ENCODE measurements at places on chromosomes 6 and 20.
A peak's percentile ranks its signal among the peaks of the same experiment; 100 is the strongest.

- DNase-seq, result no peak
These were observed 13.0 kb downstream of the SERPINB6 start for GRCh38 chr6:2958331-2958711.

DNA sequence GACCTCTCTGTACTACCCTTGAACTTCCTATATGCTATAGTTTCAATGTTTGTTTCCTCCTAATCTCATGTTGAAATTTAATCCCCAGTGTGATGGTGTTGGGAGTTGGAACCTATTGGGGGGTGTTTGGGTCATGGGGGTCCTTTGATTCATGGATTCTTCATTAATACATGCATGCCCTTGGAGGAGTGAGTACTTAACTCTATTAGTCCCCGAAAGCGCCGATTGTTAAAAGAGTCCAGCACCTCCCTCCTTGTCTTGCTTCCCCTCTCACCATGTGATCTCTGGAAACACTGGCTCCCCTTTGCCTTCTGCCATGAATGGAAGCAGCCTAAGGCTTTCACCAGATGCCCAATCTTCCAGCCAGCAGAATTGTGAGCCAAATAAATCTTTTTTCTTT is 31.7 kb downstream of the NCR2 start:
- DNase-seq, result no peak

- peak; percentile 70 for DNase-seq
These were observed 17.3 kb upstream of the TRIM27 start for GRCh38 chr6:28940858-28941683.

DNA sequence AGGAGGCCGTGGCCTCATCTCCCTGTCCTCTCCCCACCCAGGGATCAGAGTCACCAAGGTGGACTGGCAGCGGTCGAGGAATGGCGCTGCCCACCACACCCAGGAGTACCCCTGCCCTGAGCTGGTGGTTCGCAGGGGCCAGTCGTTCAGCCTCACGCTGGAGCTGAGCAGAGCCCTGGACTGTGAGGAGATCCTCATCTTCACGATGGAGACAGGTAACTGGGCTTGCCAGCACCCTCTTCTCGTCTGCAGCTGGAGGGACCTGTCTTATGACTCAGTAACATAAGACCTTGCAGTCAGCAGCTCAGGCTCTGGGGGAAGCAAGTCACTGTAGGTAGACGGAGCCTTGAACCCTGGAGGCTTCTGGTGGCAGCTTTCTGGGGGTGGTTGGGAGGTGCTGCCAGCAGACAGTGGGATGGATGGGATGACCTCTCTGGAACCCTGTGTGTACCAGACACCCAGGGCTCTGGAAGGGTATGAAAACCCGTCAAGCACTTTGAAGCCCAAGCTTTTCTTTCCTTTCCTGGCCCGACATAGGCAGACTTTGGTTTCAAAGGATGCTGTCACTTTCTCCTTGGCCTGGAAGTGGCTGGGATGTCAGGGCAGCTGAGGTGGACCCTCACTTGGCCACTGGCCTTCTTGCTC is 13.8 kb downstream of the TGM6 start:
- no peak for DNase-seq

DNA sequence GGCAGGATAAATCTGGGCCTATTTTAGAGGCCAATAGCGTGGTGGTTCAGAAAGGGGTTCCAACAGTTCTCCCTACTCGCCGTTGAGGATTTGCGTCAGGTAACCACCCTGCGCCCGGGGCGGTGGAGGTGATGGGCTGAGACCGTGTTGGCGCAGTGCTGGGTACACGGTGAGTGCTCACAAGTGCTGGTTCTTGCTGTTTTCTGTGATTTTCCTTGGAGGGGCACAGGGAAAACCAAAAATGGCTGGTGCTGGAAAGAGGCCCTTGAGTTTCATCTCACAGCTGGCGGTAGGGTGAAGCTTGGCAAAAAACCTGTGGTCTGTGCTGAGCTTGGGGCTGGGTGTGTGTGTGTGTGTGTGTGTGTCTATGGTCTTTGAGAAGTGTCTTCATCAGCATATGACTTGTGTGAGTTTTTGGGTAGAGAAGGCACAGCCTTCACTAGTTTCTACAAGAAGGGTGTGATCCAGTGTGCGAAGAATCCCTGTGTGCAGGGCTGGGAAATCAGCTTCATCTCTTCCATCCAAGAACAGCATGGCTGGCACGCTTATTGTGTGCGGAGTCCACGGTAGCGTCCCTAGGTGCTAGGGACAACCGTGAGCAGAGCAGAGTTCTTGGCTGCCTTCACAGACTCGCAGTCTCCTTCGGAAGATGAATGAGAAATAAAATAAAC is 35.3 kb upstream of the SCRT2 start:
- DNase-seq, result no peak

DNA sequence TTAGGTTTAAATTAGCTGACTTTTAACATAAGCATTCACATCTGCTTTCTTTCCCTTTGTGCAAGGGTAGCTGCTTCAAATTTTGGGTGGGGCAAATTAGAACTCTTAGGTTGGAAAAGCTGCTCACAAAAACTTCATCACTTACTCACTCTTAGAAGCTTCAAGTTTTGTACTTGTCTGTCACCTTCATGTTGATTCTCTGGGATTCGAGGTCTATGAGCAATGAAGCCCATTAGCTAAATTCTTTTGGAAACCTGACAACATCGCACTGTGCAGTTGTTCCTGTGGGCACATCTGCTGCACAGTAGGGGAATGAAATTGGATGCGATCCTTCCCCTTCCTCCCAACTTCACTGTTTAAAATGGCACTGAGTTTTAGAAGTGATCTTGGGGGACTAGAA is 156.1 kb downstream of the UBE3D start:
- DNase-seq, result no peak

DNA sequence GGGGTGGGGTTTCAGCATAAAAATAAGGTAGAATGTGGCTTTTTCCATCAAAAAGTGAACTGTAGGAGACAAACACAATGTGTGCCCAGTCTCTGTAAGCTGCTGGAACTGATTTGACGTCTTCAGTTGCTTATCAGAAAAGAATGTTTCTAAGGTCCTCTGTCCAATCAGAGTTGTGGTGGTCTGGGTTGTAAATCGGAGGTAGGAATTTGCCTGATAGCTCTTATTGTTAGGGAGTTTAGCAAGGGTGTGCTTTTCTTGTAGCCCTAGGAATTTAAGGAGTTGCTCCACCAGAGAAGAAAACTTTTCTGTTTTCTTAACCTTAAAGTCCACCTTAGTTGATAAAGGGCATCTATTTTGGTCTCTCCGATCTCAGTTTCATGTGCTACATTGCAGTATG is 10.4 kb upstream of the SSTR4 start:
- DNase-seq, result no peak

GRCh38 chr6:1995636-1996035 is 249.8 kb downstream of the GMDS start:
- no peak for DNase-seq

DNA sequence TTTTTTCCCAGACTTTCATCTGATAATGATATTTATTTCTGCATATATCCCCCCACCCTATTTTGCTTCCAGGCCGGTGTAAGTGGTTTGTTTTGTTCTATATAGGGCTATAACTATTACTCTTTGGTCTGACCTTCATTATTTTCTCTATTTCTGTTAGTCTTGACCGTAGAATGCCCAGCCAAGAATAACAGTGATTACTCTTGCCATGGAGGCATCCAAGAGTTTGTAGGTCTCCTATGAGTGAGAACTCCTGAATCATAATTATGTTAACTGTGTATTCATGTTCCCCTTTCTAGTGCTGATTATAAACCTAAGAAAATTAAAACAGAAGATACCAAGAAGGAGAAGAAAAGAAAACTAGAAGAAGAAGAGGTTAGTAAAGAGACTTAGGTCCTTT is 52.2 kb downstream of the TOP1 start:
- no peak for DNase-seq

GRCh38 chr6:134315189-134315588 is 2.7 kb downstream of the SGK1 start:
- DNase-seq, result no peak

DNA sequence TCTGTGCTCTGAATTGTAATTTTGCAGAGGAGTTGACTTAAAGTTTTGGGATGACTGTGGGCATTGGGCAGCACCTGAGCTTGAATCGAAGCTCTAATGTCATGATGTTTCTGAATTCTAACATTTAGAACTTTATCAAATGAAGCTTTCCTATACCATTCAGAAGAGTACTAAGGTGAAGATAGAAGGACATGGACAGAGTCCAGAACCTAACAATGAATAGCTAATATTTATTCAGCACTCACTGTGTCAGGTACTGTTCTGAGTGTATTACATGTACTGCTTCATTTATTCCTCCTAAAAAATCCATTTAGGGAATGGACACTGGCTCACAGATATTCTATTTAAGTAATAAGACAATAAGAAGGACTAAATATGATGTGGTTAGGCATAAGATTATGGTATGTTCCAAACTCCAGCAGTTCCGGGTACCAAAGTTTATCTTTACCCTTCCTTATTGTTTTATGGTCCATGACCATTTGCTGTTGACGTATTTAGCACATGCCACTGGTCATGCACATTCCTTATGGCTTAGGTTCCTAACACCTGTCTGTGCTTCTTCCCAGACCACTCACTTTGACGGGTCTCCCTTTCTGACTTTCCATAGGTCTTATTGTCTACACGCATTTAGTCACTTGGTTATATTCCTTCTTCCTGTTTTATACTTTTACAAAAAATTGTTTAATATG is 20.3 kb downstream of the BCKDHB start:
- no peak for DNase-seq

DNA sequence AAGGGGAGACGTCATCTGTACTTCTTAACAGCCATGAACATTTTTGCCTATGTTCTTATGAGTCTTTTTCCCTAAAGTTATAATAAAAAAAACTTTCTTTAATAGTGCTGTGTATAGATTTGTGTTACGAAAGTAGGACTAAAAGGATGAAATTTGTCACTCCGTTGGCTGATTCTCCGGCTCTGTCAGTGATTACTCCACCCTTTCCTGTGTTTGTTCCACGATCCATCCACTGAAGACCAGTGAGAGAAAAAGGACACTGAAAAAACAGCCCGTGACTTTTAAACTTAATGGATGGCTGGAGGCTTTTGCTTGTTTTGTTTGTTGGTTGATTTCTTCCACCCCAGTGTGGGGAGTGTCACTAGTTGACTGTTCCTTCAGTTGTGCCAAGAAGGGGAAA is 232.0 kb upstream of the NOX3 start:
- DNase-seq, result no peak

Measured in stimulated activated CD4-positive, alpha-beta T cell treated with anti-CD3 and anti-CD28 coated beads, Interleukin-4, amount 100 ng/mL, for 48 hours (primary cell).